ENCODE measurements at places on chromosomes 2 and 18.

- DNase-seq = no peak
Measured at GRCh38 chr2:178208817-178209216, 14.5 kb downstream of the OSBPL6 start.

DNA sequence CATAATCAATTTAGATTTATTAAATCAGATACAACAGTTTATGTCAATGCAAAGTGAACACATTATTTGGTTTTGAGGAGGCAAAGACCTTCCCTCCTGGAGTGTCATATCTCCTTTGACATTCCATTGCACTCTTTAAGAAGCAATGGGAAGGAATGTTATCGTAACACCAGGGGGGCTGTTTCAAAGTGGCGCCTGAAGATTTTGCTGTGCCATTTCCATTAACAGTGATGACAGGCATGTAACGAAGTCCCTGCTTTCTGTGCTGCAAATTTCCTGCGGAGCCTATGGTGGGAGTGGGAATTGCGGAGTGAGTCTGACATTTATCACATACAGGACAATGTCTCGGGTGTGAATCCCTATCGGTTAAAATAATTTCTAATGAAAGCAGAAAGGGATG is 499.6 kb upstream of the RAB6C start:
- no peak for DNase-seq

DNA sequence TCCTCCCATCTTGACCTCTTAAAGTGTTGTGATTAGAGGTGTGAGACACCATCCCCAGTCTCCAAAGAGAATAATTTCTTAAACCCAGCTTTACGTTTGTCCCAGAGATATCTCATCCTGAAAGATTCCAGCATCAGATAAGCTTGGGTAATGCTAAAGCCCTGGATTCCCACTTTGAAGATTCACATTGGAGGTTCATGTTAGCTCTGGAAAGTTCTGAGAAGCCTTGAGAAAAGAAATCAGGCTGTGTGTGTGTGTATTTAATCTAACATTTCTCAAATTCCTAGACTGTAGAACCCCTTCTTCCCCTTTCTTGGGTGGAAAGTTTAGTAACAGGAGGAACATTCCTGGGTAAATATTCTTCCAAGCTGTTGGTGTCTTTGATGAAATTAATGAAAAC is 18.0 kb downstream of the ZNF532 start:
- DNase-seq = no peak

- DNase-seq = no peak
Measured at GRCh38 chr2:65416945-65417344, 15.5 kb downstream of the SPRED2 start.

GRCh38 chr2:10328670-10329579 is 26.2 kb downstream of the HPCAL1 start:
- no peak for DNase-seq

- no peak for DNase-seq
Measured at GRCh38 chr2:229856413-229856812, 65.4 kb downstream of the TRIP12 start.

DNA sequence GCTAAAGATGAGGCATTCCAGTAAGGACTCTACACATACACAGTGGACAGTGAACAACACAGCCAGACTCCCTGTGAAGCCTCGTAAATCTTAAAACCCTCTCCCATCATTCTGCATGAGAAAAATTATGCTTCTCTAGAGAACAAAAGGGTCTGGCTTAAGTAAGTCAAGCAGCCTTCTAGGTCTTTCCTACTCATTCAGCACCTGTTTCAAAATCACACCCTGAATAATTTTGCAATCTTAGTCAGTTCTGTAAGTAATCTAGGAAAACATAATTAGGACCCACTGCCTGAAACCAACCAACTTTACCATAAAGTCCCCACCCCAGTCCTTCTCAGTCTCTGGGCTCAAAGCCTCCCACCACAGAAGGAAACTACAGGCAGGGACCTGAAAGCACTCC is 19.7 kb downstream of the IAH1 start:
- DNase-seq = no peak

DNA sequence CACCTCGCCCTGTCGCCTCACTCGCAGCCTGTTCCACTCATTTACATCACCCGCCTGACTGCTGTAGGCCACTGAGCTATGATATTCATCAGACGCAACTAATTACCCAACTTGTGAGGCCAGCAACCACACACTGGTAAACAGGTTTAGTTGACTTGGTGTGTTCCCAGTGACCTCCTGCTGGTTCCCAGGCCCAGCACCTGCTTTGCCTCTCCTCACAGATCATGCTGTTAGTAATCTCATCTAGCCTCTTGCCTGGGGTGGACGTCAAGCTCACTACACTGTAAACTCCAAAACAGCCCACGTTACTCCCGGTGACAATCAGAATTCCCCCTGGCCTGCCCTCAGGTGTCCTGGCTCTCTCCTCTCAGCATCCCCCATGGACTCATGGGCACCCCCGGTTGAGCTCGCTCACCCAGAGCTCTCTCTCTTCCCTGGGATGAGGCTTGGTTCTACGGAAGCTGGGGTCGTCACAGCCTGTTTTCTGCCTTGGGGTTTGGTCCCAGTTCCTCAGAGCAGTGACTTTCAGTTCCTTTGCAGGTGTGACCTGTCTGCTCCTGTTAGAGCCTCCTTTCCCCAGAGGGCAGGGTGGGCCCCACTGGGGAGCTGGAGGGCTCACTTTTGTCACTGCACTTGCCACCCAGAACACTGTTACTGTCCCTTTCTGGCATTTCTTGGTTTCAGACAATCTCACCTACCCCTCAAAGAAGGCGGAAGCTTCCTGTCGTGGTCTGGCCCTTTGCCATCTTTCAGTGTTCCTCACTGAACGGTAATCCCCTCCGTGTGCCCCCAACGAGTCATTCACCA is 40.3 kb downstream of the INPP5D start:
- DNase-seq = no peak

GRCh38 chr2:58535990-58536389 is 294.9 kb upstream of the FANCL start:
- no peak for DNase-seq

- no peak for DNase-seq
Measured at GRCh38 chr2:14569294-14569693, 63.2 kb upstream of the LRATD1 start.

- no peak for DNase-seq
Measured at GRCh38 chr2:149389506-149390167, 59.2 kb downstream of the LYPD6 start.

DNA sequence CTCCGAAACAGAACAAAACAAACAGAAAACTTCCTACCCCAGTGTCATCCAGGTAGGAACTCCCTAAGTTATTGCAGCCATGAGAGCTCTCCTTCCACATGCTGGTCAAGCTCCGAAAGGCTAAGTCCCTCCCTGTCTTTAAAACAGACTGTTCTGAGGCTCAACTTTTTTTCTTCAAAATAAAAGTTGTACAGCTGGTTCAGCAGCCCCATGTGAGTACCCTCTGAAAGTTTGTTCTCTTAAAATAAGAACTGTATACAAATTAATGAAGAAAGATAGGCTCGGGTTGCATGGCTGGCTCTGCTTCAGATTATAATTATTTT is at the start of gene PDE1A:
TSS of gene PDE1A (minus strand) at position 119 of the 323 bp plus-strand sequence.
- DNase-seq = no peak

GRCh38 chr18:70028084-70028483 is 80.4 kb upstream of the CD226 start:
- DNase-seq = no peak

DNA sequence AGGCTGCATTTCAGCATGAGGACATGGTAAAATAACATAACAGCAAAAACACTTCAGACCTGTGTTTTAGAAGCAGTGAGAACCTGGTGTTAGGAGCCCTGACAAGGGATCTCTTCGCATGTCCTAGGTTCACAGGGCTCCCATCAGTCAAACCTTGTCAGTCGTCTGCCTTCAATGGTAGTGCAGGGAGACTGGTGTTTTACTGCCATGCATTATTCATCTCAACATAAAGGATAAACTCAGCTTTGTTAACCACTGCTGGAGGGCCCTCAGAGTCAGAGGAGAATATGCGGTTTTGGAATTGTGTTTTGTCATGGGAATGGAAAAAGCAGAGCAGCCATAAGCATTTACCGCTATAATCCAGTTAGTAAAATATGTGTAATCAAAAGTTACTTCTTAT is 275.9 kb upstream of the GCFC2 start:
- DNase-seq = no peak

- DNase-seq = no peak
Measured at GRCh38 chr2:20169796-20170703, 54.9 kb downstream of the SDC1 start.

DNA sequence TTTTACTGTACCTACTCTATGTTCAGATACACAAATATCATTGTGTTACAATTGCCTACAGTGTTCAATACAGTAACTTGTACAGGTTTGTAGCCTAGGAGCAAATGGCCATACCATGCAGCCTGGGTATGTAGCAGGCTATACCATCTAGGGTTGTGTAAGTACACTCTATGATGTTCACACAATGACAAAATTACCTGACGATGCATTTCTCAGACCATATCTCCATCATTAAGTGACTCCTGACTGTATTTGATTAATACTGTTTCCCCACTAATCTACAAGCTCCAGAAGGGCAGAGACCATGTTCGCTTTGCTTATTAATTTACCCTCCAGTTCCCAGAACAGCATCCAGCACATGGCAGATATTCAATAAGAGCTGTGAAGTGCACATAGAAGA is 372.2 kb downstream of the METTL4 start:
- no peak for DNase-seq

DNA sequence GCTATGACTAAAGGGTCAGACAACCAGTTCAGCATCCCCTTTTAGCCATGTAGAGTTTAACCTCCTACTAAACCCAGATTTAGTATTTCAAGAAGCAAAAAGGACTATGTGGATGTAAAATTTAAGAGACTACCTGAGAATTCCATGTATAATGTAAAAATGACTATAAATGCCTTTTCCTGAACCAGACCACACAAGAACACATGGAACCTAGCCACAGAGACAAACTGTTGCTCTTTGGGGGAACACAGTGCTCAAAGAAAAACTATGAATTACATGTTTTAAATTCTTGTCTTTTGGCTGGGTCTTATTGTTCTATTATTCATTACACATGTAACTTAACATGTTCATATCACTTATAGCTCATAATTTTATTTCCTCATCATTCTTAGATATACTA is 192.8 kb downstream of the DNER start:
- DNase-seq = no peak

GRCh38 chr2:31236433-31237205 is 2.7 kb downstream of the EHD3 start:
- no peak for DNase-seq

DNA sequence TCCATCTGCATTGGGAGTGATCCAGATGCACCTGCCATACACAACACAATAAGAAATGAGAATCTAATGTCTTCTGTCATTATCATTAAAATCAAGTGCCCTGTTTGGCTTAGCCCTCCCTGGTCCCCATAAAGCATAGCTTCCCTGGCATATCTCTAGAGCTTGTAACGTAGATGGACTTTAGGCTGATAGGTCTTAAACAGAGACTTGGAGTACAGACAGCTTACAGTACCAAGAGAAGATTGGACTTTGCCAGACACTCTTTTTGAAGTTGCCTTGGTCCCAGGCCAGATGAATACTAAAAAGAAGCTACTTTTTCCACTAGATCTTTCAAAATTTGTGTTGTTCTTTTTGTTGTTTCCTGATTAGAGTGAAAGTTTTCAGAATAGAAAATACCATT is 86.3 kb upstream of the UNC80 start:
- no peak for DNase-seq

- DNase-seq = no peak
Measured at GRCh38 chr2:43078301-43078700, 148.1 kb downstream of the ZFP36L2 start.

DNA sequence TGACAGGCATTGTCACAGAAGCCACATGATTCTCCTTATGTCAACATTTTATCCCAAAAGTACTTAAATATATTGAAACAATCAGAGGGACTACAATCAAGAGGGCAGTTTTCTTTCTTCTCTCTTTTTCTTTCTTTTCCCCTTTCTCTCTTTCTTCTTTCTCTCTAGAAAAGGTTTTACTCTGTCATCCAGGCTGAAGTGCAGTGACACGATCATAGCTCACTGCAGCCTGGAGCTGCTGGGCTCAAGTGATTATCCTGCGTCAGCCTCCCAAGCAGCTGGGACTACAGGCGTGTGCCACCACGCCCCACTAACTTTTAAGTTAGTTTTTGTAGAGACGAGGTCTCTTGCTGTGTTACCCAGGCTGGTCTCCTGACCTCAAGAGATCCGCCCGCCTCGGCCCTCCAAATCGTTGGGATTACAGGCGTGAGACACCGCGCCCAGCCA is 1.0 kb upstream of the PRKD3 start:
- no peak for DNase-seq

DNA sequence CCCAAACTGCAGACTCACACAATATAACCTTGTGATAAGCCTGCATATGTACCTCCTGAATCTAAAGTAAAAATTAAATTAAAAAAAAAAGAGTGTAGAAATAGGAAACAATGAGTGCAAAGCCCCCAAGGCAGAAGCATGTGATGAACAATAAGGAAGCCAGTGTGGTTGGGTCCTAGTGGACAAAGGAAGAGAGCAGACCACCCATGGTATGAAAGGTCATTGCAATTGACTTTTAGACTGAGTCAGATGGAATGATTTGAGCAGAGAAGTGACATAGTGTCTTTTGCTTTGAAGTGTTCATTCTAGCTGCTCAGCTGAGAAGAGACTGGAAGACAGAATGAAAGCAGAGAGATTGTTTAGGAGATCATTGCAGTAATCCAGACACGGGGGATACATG is 417.1 kb downstream of the RAD51AP2 start:
- DNase-seq = no peak

DNA sequence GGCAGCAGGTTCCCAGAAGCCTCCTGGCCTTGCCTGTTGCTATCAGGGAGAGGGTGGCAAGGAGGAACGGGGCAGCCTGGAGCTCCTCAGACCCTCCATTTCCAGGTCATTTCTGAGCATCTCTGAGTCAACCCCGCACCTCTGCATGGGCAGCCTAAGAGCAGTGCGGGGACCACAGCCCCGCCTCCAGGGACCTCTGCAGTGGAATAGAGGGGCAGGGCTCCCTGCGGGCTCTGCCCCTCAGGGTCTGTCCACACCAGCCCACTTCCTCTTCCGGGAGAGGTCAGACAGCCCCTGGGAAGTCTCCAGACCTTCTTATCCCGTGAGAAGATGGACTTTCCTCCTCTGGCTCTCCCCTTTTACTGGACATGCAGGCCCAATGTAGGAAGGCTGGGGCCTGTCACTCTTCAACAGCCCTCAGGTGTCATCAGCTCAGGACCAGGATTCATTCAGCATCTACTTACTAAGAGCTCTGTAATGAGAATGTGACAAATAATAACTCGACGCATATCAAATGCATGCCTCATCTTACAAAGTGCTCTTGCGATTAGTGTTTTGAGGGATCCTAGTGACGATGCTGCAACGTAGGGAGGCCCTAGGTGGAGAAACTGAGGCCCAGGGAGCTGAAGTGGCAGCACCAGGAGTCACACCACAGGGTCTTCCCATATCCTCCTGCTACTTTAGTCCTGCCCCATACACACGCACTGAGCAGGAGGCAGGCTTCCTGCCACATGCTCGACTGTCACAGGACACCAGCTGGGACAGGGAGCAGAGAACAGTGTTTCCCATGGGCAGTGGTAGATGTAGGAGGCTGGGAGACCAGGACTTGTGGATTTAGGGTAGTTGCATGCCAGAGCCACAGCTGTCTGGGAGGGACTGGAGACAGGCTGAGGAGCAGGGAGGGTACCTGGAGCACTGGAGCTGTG is 28.0 kb downstream of the SH2D6 start:
- DNase-seq = no peak

- no peak for DNase-seq
Measured at GRCh38 chr18:21194871-21195771, 46.9 kb upstream of the GREB1L start.

GRCh38 chr2:233233618-233234230 is 17.7 kb upstream of the ATG16L1 start:
- no peak for DNase-seq
